ENCODE measurements at places on chromosomes 6 and 20.
A peak's percentile ranks its signal among the peaks of the same experiment; 100 is the strongest.

GRCh38 chr6:68468244-68468884 is 166.7 kb upstream of the ADGRB3 start:
- DNase-seq, result no peak

DNA sequence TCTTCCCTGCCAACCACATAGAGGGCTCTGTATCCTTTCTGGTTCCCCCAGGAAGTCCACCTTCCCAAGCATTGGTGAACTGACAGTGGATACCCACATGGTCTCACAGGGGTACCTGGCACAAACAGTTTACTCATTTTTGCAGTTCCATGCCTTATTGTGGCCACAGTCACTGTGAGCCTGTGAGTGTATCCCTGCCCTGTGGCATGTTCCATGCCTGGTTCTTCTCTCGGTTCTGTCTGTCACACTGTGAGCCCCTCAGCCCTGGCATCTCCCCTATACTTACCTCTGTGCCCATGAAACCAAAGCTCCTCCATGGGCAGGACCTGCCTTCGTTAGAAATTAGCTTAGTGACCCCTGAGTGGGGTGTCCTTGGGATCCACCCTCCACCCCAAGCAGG is 107.8 kb downstream of the TOX2 start:
- no peak for DNase-seq

- peak; percentile 2 for DNase-seq
These were observed 233.5 kb upstream of the QKI start for GRCh38 chr6:163180874-163181541.

DNA sequence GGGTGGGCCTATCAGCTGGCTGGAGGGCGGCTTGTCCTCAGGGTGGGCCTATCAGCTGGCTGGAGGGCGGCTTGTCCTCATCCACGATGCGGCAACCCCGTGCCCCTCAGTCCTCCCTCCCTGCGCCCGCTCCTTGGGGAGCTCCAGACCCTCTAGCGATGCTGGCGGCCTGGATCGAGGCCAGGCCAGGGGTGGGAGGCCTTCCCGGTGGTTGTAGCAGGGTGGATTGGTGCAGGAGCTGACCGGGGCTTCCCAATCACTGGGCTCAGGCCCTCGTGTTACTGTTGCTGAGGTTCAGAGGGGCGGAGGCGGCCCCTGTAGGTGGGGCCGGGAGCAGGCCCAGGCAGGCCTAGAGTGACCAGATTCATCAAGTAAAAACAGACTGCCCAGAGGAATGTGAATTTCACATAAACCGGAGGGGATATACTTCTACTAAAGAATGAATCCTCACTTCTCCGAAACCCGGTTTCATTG is 8.8 kb downstream of the SLC17A9 start:
- DNase-seq, result peak; percentile 79

- no peak for DNase-seq
These were observed 39.0 kb upstream of the EXOC2 start for GRCh38 chr6:731924-732323.

DNA sequence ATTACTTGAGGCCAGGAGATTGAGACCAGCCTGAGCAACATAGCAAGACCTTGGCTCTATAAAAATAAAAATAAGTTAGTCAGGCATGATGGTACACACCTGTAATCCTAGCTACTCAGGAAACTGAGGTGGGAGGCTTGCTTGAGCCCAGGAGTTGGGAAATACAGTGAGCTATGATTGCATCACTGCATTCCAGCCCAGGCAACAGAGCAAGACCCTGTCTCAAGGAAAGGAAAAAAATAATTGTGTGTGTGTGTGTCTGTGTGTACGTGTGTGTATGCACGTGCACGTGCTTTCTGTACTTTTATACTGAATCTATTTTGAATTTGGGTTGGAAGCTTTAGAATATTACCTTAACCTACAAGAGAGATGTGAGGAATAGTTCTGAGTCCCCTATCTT is 58.9 kb downstream of the KIZ start:
- peak; percentile 64 for DNase-seq

GRCh38 chr20:17969884-17970409 is 1.1 kb downstream of the MGME1 start:
- DNase-seq, result peak; percentile 55

DNA sequence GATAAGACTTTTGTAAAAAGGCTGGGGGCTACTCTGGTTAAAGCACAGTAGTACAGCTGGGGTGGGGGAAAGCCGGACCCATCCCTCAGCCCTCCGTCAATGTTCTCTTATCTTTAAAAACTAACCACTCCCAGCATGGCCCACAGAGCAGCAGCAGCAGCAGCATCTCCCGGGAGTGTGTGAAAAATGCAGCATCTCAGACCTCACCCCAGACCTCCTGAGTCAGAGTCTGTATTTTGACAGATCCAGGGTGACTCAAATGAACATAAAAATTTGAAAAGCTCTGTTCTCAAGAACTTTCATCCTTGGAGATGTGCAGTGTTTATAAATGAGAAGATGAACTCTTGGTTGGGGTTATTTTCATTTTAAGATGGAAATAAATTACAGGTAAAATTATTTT is 277.7 kb upstream of the ECI2 start:
- no peak for DNase-seq

Data from mammary epithelial cell (primary cell).